Heart right ventricle (tissue), 16 donors: ENCODE measurements at places on chromosomes 12 and 14. TPM values are rescaled to one million over a fixed set of nuclear protein-coding genes. Genes with fewer than 3 reads are reported as not detected.

CPM gene
- 4.4 TPM for total RNA-seq

CAPS2 gene
- 11.8 TPM for total RNA-seq

DNA sequence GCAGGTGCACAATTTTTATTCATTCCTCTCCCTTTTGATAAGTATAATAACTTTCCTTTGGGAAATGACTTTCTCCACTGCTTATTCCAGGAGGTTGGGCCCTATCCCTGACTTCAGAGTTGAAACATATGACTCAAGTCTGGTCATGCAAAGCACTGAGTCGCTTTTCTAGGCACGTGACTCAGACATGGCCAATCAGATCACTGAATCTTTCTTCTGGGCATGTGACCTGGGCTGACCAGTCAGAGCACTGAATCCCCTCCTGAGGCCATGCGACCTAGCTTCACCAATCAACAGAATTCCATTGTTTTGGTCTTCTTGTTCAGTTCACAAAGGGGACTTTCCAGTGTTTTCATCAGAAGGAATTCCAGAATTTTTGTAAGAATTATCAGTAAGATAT lies 377.1 kb upstream of the KITLG start:
- DNase-seq: no peak
- H3K4me1 ChIP-seq: peaks cover 23% of the 10 kb centered on the region
- no peak overlapping the region for H3K27ac ChIP-seq
- H3K4me3 ChIP-seq: no peak overlapping the region

GRCh38 chr12:90335566-90335965 lies 619.4 kb downstream of the CCER1 start:
- no peak for DNase-seq
- H3K4me3 ChIP-seq: no peak overlapping the region
- no peaks in the 10 kb centered on the region for H3K4me1 ChIP-seq
- H3K27me3 ChIP-seq: no peaks in the 10 kb centered on the region
- H3K27ac ChIP-seq: no peak overlapping the region

DNA sequence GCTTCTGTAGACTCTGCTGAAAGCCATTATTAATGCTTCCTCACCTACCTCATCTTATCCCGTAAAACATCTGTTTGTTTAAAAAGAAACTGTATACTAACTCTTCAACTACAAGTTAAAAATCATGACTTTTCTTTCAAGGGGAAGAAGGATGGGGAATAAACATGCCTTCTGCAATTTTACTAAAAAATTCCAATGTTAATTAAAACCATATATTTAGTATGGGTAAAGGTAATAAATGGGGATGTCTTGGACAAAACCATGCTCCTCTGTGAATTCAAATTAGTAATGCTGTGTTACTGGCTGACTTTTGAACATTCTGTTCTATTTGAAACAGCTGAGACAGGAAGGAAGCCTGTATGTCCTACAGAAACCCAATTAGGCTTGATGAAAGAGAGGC lies 311.1 kb upstream of the DIO2 start:
- no peaks in the 10 kb centered on the region for H3K4me1 ChIP-seq
- no peaks in the 10 kb centered on the region for H3K36me3 ChIP-seq
- H3K4me3 ChIP-seq: no peak overlapping the region
- H3K27me3 ChIP-seq: no peaks in the 10 kb centered on the region
- no peak for DNase-seq

DNA sequence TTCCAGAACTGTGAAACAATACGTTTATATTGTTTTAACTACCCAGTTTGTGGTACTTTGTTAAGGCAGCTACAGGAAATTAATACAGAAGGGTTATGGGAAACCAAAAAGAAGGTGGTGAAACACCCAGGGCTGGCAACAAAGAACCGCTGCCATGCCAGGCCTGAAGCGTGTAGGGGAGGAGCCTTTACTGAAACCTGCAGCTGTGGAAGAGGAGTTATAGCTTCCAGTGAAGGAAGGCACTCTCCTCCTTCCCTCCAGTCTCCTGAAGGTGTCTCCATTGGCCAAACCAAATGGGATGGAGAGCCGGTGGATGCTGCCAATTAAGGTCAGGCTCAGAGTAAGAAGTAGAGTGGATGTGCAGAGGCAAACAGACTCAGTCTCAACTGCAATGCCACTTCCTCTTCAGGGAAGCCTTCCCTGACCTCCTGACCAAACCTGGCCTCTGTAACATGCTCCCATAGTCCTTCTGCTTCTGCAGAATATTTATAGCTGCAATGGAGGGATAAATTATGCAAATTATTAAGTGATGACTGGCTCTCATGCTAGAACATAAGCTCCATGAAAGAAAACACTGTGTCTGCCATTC lies 168.3 kb downstream of the DAD1 start:
- no peak overlapping the region for H3K4me3 ChIP-seq
- no peaks in the 10 kb centered on the region for H3K27me3 ChIP-seq
- no peak for DNase-seq
- no peak overlapping the region for H3K27ac ChIP-seq

ERG28 gene
- total RNA-seq: 8.9 TPM

CINP gene
- total RNA-seq: 36.7 TPM
